ENCODE measurements at places on chromosomes 16 and 17. TPM values are rescaled to one million over a fixed set of nuclear protein-coding genes. Genes with fewer than 3 reads are reported as not detected.
A peak's percentile ranks its signal among the peaks of the same experiment; 100 is the strongest.

GRCh38 chr17:27950995-27951394 lies 57.8 kb upstream of the LYRM9 start:
- DNase-seq, result no peak

DNA sequence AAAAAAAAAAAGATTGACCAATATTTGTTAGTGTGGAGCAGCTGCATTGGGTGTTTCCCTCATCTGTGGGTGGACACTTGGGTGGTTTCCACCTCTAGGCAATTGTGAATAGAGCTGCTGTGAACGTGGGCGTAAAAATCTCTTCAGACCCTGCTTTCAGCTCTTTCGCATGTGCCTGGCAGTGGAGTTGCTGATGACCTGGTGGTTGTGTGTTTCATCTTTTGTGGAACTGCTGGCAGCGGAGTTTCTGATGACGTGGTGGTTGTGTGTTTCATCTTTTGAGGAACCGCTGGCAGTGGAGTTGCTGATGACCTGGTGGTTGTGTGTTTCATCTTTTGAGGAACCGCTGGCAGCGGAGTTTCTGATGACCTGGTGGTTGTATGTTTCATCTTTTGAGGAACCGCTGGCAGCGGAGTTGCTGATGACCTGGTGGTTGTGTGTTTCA lies 21.4 kb downstream of the ZC3H18 start:
- DNase-seq, result no peak

DNA sequence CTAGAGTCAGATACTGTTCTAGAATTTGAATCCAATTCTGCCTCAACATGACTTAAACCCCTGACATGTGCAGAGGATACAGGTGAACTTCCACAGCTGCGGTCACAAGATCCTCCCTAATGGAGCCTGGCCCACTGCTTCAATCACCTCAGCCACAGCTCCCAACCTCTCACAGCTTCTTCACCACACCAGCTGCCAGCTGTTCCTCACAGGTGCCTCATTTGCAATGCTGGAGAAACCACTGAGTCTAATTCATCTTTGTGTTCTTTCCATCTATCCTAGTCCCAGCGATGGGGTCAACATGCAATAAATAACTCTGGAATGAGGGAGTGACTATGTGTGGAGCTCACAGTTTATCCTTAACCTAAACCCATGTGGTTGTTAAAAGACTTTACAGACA lies 72.0 kb upstream of the MAF start:
- no peak for DNase-seq

- peak; percentile 91 for DNase-seq
Observed at GRCh38 chr17:59668816-59669215, 38.4 kb downstream of the PTRH2 start.

- peak; percentile 97 for DNase-seq
Observed at GRCh38 chr16:73232555-73233328, 184.8 kb upstream of the ZFHX3 start.

DNA sequence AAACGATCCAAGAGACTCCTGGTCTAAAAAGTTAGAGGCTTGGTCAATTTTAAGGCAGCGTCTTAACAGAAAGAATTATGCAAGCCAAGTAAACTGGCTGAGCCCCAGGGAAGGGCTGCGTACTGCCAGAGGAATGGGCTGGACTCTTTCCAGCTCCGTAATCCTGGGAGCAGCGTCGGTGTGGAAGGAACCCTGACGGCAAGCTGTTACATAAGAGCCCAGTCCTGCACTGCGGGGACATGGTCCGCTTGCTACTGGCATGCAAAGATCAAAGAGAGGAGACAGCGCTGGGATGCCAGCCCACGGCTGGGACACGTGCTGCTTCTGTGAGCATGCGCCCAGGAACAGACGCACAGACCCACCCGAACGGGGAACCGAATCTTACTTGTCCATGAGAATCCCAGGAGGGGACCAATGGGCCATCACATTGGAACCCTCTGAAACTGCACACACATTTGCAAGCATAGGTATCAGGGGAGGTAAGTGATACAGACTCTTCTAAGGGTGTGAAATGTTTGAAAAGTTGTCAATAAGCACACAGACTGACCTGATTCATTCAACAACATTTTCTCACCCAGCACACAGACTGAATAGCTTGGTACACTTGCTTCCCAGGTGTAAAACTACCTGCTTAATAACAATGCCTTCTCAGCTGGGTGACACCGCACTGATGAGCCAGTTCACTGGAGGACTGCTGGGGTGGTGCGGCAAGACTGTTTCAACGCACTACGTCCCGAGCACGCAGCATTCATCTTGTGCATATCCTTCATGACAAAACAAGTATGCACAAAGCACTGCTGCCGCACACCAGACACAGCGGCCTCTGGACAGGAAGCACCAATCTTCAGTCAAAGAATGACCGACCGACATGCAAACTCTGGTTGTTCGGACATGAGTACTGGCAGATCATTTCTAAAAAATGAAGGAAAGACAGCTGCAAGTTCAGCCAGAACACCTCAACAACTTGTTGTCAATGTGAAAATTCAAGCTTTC lies 94.9 kb downstream of the ANKRD11 start:
- DNase-seq, result peak; percentile 95

The SCN4A gene
- polyA plus RNA-seq, result 0.01 TPM

The SPHK1 gene
- 11.6 TPM for polyA plus RNA-seq

The ST6GALNAC2 gene
- polyA plus RNA-seq, result 0.36 TPM

The SOST gene
- not detected for polyA plus RNA-seq

Measured in AG04450 (cell line).